ENCODE measurements at places on chromosomes 5 and 9.
A peak's percentile ranks its signal among the peaks of the same experiment; 100 is the strongest.

DNA sequence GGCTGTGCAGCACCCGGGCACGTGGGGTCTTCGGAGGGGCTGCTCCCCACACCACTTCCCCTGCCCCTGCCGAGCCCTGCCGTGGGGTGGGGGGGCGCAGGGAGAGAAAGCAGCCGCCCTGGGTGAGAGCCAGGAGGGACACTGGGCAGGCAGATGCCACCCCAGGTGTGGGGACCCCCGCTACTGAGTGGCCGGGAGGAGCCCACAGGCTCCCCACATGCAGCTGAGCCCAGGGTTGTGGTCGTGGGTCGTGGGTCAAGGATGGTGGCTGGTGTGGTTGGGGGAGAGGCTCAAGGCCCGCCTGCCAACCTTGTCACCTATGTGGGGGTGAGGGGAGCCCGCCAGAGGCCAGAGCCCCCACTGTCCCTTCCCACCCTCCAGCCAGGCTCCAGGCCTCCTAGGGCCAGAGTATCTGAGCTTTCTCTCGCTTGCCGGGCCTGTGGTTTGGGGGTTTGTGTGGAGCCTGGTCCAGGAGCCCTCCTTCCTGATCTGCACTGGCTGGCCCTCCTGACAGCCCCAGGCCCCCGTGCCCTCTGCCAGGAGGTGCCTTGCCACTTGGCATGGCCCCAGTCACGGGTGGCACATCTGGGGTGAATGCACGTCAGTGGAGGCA lies 35.5 kb downstream of the EXOC3 start:
- DNase-seq = no peak

GRCh38 chr5:172131690-172132089 lies 56.3 kb downstream of the STK10 start:
- DNase-seq = no peak

DNA sequence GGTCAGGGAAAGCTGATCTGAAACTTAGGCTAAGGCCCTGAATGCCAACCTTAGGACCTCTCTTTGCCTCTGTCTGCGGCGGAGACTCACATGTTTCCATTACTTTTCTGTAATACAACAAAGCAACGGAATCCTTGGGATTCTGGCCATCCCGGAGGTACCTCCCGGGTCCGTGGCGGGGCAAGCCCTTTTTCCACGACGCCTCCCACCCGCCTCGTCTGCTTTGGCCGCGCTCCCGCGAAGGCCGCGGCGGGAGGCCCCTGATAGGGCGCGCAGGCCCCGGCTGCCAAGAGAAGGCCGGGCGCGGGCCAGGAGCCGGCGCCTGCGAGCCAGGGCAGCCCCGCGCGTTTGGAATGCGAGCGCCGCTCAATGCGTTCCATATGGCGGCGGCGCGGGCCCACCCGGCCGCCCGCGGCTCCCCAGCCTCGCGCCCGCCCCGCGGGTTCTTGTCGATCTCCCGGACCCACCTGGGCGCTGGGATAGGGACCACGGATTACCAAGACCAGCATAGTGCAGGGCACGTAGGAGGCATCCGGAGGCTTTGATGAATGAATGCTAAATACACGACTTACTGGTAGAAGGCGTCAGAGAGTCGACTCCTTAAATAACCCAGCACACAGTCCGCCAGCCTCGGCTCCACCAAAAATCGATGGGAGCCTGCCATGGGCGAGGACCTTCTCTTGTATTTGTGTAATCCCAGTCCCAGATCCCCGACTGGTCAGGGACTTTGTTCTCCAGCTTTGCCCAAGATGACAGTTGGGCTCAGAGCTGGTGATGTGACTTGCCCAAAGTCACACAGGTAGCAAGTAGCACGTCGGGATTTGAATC lies 17.5 kb upstream of the PHF19 start:
- peak; percentile 49 for DNase-seq

GRCh38 chr5:108728566-108729241 lies 19.0 kb upstream of the FER start:
- no peak for DNase-seq

DNA sequence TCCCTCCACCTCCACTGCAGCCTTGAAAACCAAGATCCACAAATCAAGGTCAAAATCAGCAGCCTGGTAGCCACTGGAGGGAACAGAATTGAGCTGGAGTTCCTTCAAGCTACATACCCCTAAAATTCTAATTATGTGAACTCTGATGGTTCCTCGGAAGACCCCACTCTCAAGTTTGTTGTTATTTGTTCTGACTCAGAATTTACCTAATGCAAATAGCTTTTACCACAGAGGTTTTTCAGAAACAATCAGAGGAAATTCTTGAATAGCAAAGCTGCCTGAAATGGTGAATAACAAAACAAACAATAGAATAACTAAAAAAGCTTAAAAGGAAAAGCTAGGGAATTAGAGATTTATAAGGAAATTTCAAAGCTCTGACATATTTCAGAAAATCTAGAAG lies 220.0 kb downstream of the CDH18 start:
- no peak for DNase-seq

- no peak for DNase-seq
These were observed 40.2 kb upstream of the IFNE start for GRCh38 chr9:21522348-21522747.

DNA sequence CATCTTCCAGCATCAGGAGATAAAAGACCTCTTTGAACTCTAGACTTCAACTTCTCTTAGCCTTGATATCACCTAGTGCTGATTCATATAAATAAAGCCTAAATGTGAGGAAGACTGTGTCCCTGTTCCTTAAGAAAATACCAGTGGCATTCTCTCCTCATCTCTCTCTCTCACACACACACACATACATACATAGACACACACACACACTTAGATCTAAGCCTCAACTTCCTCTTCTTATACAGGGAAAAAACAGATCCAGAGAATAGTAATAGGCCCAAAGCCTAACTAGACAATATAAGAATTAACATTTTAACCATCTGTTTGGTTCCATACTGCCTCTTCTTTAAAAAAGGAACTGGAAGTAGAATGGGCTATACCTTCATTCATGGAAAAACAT lies 195.3 kb upstream of the NR4A3 start:
- no peak for DNase-seq

All from renal pelvis (tissue), 12 donors.